Neuronal stem cell (in vitro differentiated cells): ENCODE measurements at places on chromosomes 12 and 14.
A peak's percentile ranks its signal among the peaks of the same experiment; 100 is the strongest.

GRCh38 chr12:124520907-124521306 is 46.5 kb downstream of the NCOR2 start:
- no peak overlapping the region for H3K27ac ChIP-seq
- H3K36me3 ChIP-seq, result peaks cover 4% of the 10 kb centered on the region
- peaks cover 20% of the 10 kb centered on the region for H3K4me1 ChIP-seq
- no peak overlapping the region for H3K4me3 ChIP-seq
- no peak for DNase-seq
- no peaks in the 10 kb centered on the region for H3K27me3 ChIP-seq

GRCh38 chr12:51200806-51201205 is 17.1 kb downstream of the POU6F1 start:
- H3K27ac ChIP-seq, result no peak overlapping the region
- no peaks in the 10 kb centered on the region for H3K36me3 ChIP-seq
- H3K4me3 ChIP-seq, result no peak overlapping the region

DNA sequence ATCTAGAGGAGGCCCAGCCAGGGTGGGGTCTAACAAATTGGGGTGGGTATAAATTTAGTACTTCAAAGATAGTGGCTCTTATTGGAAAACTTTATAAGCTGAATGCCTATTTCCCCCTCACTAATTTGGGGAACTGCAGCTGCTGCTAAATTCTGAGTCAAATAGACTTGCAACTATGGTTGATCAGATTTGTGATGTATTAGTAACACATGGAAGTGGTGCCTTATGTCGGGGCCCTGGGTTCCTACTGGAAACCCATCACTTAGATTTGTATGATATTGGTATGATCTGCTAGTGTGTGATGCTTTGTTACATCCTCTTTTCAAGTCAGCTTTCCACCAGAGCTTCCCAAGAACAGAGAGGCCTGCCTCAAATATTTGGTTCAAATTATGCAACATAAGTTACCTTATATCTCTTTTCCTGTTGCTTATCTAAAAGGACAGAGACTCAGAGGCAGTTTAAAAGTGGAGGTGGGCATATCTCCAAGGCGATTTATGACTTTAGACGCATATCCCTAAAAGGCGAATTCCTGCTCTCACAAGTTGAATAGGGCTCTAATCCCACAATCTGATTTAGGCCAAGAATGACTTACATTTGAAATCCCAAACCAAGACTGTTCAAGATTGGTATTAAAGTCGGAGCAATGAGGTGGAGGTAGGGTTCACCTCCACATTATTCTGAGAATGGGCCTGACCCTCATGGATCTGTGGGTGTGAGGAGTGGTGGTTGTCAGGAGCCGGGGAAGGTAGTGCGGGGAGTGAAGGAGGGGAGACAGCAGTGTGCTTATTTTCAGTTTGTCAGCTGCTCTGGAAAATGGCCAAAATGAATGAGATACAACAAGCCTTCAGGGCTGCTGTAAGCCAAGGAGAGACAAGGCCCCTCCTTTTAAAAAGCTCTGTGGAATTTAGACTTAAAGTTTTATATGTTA is 425.8 kb downstream of the RAD51B start:
- no peak for DNase-seq
- H3K27ac ChIP-seq, result no peak overlapping the region
- H3K4me1 ChIP-seq, result peaks cover 36% of the 10 kb centered on the region
- no peak overlapping the region for H3K4me3 ChIP-seq
- H3K27me3 ChIP-seq, result no peaks in the 10 kb centered on the region

DNA sequence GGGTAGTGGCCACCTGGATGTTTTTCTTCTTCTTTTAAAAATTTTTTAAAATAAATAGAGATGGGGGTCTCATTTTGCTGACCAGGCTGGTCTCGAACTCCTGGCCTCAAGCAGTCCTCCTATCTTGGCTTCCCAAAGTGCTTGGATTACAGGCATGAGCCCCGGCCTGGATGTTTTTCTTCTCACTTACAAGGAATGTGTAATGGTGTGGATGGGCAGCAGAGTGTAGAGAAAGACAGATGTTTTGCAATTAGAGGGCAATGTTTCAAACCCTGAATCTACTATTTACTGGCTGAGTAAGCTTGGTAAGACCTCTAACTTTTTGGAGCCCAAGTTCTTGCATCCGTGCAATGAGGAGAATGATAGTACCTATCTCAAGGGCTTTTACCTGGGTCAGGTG is 48.1 kb downstream of the ADCK1 start:
- H3K27me3 ChIP-seq, result no peaks in the 10 kb centered on the region
- H3K27ac ChIP-seq, result no peak overlapping the region
- DNase-seq, result no peak
- H3K4me3 ChIP-seq, result no peak overlapping the region
- no peaks in the 10 kb centered on the region for H3K36me3 ChIP-seq

GRCh38 chr14:20657216-20658211 is 16.0 kb upstream of the OR6S1 start:
- no peaks in the 10 kb centered on the region for H3K27me3 ChIP-seq
- no peak overlapping the region for H3K27ac ChIP-seq
- H3K4me1 ChIP-seq, result peaks cover 4% of the 10 kb centered on the region
- no peaks in the 10 kb centered on the region for H3K36me3 ChIP-seq
- H3K4me3 ChIP-seq, result peak overlapping the region; percentile 30
- no peak for DNase-seq

- DNase-seq, result no peak
- H3K27me3 ChIP-seq, result no peaks in the 10 kb centered on the region
- H3K4me1 ChIP-seq, result peaks cover 17% of the 10 kb centered on the region
- no peak overlapping the region for H3K27ac ChIP-seq
Observed at GRCh38 chr14:61469781-61470180, 148.4 kb downstream of the PRKCH start.

DNA sequence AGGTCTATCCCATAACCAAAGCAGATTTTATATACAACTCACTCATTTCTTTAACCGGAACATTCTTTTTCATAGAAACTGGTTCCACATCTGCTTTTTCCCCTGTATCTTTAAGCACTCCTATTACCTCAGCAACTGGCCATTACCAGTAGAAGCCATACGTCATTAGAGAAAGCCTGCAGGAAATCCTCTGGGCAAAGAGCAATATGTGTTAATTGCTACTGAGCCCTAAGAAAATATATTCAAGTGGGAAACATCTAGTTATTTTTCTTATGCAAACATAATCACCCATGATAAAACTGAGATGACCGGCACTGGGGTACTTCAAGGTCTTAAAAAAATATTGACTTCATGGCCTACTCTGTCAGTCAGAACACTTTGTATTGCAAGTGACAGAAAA is 28.2 kb upstream of the CPSF6 start:
- no peak overlapping the region for H3K27ac ChIP-seq
- no peaks in the 10 kb centered on the region for H3K4me1 ChIP-seq
- H3K4me3 ChIP-seq, result no peak overlapping the region
- H3K27me3 ChIP-seq, result no peaks in the 10 kb centered on the region
- no peak for DNase-seq

GRCh38 chr14:98375566-98375965 is 896.4 kb downstream of the BCL11B start:
- no peak for DNase-seq
- H3K36me3 ChIP-seq, result no peaks in the 10 kb centered on the region
- H3K27ac ChIP-seq, result no peak overlapping the region
- H3K4me1 ChIP-seq, result no peaks in the 10 kb centered on the region

DNA sequence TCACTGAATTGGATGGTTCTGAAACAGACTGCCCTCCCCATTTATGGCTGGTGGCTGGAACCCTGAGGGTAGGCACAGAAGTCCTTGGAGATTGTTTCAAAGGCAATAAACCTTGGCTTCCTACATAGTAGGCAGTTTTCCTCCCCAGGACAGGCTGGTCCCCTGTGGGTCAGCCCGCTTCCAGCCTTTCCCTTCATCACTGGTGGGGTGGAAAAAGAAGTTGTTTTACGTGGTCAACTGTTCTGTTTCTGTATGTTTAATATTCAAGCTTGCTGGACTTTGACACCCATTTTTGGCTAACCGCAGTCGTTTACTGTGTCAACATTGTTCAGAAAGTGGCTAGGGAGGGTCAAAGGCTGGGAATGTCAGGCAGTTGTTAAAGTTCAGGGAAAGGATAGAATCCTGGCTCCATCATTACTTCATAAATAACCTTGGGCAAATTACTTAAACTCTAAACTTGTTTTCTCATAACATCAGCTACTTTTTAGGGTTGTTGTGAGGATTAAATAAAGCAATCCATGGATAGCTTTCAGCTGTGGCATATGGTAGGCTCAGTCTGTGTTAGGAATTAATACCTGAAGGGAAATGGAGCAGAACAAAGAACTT is 2.4 kb downstream of the KLHDC2 start:
- H3K27ac ChIP-seq, result no peak overlapping the region
- no peak overlapping the region for H3K4me3 ChIP-seq
- H3K27me3 ChIP-seq, result no peaks in the 10 kb centered on the region
- no peaks in the 10 kb centered on the region for H3K36me3 ChIP-seq

DNA sequence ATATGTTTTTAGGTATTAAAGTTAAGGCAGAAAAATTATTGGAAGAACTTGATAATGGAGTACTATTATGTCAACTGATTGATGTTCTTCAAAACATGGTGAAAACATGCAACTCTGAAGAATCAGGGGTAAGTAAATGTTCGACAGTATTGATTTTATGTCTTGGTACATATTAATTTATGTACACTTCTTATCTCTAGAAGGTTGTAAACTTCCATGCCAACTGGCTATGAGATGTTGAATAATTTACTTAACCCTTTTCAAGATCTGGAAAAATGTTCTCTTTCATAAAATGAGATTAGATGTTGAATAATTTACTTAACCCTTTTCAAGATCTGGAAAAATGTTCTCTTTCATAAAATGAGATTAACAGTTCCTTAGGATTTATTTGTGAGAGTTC is 28.1 kb downstream of the GAS2L3 start:
- no peaks in the 10 kb centered on the region for H3K4me1 ChIP-seq
- no peak overlapping the region for H3K27ac ChIP-seq
- no peaks in the 10 kb centered on the region for H3K27me3 ChIP-seq

GRCh38 chr12:64147011-64147631 is 75.0 kb downstream of the KICS2 start:
- no peak overlapping the region for H3K27ac ChIP-seq
- no peak overlapping the region for H3K4me3 ChIP-seq
- peaks cover 4% of the 10 kb centered on the region for H3K36me3 ChIP-seq
- DNase-seq, result no peak

DNA sequence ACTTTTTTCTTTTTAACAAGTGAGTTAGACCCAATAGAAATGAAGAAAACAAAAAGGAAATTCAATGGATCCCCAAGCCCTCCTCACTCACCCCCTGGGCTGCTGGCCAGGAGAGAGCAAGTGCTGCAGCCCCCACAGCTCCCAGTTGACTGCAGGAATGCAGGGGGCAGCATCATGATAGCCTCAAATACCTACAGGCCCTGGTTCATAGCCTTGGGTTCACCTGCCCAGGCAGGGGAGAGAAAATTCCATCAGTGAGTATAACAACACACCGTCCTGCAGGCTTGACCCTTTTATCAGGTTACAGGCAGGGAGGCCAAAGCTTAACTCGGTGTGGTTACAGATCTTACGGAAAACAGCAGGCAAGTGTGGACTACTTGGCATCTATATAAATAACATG is 76.3 kb downstream of the PHLDA1 start:
- H3K36me3 ChIP-seq, result no peaks in the 10 kb centered on the region
- DNase-seq, result no peak
- no peak overlapping the region for H3K27ac ChIP-seq
- H3K4me1 ChIP-seq, result peaks cover 14% of the 10 kb centered on the region
- no peaks in the 10 kb centered on the region for H3K27me3 ChIP-seq

- no peak for DNase-seq
- H3K27ac ChIP-seq, result no peak overlapping the region
Observed at GRCh38 chr12:47590771-47591360, 115.0 kb downstream of the RPAP3 start.

- DNase-seq, result no peak
- H3K36me3 ChIP-seq, result no peaks in the 10 kb centered on the region
- H3K4me1 ChIP-seq, result peaks cover 4% of the 10 kb centered on the region
- H3K27me3 ChIP-seq, result no peaks in the 10 kb centered on the region
- H3K4me3 ChIP-seq, result no peak overlapping the region
Observed at GRCh38 chr14:94462219-94462551, 9.6 kb upstream of the SERPINA11 start.

- DNase-seq, result no peak
- H3K27ac ChIP-seq, result no peak overlapping the region
- H3K4me1 ChIP-seq, result peaks cover 18% of the 10 kb centered on the region
- no peaks in the 10 kb centered on the region for H3K27me3 ChIP-seq
- no peaks in the 10 kb centered on the region for H3K36me3 ChIP-seq
- H3K4me3 ChIP-seq, result no peak overlapping the region
Observed at GRCh38 chr14:51304438-51304837, 64.4 kb downstream of the TMX1 start.

DNA sequence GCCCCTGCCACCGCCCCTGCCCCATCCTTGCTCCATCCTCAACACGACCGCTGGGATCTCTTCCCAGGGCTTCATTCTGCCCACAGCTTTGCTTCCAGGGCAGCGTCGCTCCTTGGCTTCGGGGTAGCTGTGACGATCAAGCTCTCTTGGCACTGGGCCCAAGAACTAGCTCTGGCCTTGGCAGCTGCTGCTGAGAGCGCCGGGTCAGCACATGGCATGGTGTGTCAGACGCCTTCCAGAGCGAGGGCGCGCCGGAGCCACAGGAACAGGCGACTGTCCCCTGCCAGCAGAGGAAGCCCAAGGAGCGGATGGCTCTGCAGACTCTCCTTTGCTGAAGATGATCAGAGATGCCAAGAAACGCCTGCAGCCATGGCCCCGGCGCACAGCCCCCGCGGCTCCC is 15.9 kb downstream of the RAB35 start:
- no peak overlapping the region for H3K27ac ChIP-seq
- H3K4me1 ChIP-seq, result peaks cover 11% of the 10 kb centered on the region
- no peak for DNase-seq
- H3K27me3 ChIP-seq, result no peaks in the 10 kb centered on the region
- no peak overlapping the region for H3K4me3 ChIP-seq

- H3K4me3 ChIP-seq, result no peak overlapping the region
- H3K27ac ChIP-seq, result no peak overlapping the region
- peaks cover 17% of the 10 kb centered on the region for H3K4me1 ChIP-seq
- no peaks in the 10 kb centered on the region for H3K36me3 ChIP-seq
- DNase-seq, result no peak
Observed at GRCh38 chr12:11879306-11879705, 191.4 kb upstream of the BCL2L14 start.

- H3K4me3 ChIP-seq, result no peak overlapping the region
- no peaks in the 10 kb centered on the region for H3K36me3 ChIP-seq
- no peaks in the 10 kb centered on the region for H3K27me3 ChIP-seq
- DNase-seq, result no peak
- no peaks in the 10 kb centered on the region for H3K4me1 ChIP-seq
Observed at GRCh38 chr12:86290615-86291014, 34.4 kb upstream of the MGAT4C start.

- DNase-seq, result no peak
- H3K4me3 ChIP-seq, result no peak overlapping the region
- no peaks in the 10 kb centered on the region for H3K27me3 ChIP-seq
- H3K27ac ChIP-seq, result no peak overlapping the region
- no peaks in the 10 kb centered on the region for H3K36me3 ChIP-seq
Observed at GRCh38 chr14:106666341-106666740, 1140.0 kb downstream of the TMEM121 start.

DNA sequence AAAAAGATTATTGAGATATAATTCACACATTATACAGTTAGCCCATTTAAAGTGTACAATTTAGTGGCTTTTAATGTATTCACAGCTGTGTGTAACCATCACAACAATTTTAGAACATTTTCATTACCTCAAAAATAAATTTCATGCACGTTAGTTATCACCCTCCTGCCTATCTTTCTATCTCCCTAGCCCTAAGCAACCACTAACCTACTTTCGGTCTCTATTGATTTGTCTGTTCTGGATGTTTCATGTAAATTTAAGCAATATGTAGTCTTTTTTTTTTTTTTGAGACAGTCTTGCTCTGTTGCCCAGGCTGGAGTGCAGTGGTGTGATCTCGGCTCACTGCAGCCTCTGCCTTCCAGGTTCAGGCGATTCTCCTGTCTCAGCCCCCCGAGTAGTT is 439.4 kb downstream of the PCNX1 start:
- H3K4me1 ChIP-seq, result peaks cover 2% of the 10 kb centered on the region
- no peak overlapping the region for H3K27ac ChIP-seq
- H3K36me3 ChIP-seq, result no peaks in the 10 kb centered on the region
- H3K27me3 ChIP-seq, result no peaks in the 10 kb centered on the region
- H3K4me3 ChIP-seq, result no peak overlapping the region
